Kidney epithelial cell (primary cell): ENCODE measurements at places on chromosomes 11 and 22.

DNA sequence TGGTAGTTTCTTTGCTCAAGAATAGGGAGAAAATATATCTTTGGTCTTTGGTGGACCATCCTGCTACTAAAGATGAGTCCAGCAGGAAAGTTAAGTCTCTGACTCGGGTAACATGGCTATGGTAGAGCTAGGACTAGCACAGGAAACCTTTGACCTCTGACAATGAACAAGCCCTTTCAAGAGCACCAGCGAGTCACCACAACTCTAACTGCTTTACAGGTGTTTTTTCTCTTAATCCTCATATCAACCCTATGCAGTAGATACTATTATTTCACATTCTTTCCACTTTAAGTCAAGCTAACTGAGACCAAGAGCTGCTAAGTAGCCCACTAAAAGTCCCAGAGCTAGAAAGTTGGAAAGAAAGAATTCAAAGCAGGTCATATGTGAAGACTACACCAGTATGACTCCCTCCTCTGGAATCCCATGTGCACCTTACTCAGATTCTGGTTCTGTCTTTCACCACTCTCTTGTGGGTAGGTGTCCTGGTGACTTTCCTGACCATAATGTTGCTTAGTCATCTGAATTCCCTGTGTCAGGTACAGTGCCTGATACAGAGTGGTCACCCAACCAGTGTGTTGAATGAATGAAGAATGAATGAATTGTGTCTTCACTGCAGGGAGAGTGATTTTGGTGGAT is 53.8 kb upstream of the ME3 start:
- peak; percentile 85 for DNase-seq

DNA sequence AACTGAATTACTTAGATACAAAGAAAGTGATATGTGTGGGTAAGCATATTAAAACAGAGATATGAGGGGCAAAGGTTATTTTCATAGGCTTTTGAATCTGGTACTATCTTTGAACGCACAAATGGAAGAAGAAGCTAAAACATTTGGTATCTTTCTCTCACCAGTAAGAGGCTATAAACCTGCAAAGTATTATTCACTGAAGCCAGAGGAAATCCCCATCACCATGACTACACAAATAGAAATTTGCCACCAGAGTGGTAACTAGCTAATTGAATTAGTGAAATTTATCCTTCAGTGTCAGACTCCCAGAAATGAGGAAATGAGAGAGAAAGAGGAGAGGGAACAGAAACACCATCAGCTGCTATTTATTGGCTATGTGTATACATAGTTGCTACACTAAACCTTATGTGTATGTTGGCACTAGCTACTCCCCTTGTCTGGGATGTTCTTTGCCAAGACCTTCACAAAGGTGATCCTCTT is 503.4 kb downstream of the DLG2 start:
- DNase-seq, result no peak

DNA sequence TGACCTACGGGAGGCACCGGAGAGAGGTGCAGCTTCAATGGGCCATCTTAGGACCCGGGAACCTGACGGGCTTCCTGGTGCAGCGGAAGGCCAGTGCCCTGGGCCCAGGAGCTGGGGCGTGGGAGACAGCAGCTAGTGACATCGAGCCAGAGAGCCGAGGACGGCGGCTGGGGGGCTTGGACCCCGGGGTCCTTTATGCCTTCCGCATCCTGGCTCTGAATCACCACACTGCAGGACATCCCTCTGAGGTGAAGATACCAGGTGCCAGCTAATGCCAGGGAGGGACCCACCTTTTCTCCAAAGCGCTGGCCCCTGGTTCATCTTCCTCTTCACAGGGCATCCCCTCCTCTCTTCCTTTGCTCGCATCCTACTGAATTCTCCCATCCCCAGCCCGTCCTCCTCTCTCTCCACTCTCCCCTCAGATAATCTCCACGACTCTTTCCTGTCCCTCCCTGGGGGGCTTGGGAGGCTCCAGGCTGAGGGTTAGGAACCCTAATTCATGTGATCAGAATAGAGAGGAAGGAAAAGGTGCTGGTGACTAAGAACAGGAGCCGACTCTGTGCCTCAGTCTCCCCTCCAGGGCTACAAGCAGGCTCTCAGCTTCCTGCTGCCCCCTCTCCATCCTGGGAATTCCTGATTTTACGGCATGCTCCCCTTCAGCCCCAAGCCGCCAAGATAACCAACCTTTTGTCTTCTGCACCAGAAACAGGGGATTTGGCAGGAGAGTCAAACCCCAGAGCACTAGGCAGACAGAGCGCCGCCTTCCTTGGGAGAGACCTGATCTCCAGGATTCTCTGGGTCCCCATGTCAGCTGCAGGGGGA is 8.5 kb downstream of the VSIG10L2 start:
- DNase-seq, result no peak

GRCh38 chr11:10930972-10931760 is 73.3 kb upstream of the ZBED5 start:
- no peak for DNase-seq

- DNase-seq, result no peak
These were observed 31.6 kb upstream of the JAM3 start for GRCh38 chr11:134037046-134037908.

GRCh38 chr11:45105984-45106375 is 40.5 kb upstream of the PRDM11 start:
- DNase-seq, result no peak

DNA sequence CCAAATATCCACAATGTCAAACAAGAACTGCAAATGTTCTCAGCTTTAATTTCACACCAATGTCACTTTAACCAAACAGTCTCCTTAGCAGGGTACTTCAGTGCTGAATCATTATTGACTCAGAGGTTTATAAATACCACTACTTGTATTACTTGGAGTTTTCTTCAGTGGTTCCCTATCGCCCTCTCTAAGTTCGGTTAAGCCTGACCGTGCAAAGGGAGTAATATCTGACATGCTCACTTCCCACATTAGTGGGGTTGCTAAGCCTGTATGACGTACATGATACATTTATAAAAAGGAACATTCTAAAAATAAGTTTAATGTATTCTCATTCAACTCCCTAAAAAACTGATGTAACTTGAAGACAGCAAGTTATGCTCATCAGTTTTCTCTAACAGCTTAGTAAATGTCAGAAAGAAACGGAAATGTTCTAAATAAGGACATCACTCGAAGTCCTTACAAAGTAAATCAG is 93.1 kb upstream of the ZC3H12C start:
- DNase-seq, result peak; percentile 79

GRCh38 chr11:79762279-79762921 is 321.6 kb upstream of the TENM4 start:
- DNase-seq, result no peak

DNA sequence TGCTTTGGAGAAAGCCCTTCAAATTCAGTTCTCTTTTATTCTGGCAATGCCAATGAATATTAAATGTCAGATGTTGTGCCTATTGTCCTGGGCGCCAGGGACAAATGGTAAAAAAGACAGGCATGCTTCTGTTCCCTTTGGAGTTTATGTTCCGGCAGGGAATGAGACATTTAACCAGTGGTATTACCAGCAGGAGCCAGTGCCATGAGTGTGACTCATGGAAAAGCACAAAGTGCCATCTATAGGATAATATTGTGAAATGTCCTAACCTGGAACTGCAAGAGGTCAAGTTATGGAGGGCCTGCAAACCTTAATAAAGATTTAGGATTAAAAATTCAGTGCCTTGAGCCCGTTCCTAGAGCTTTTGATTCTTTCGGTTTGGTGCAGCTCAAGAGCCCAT is 39.5 kb downstream of the REXO2 start:
- DNase-seq, result no peak

GRCh38 chr11:64861227-64861975 is 16.9 kb upstream of the CDC42BPG start:
- no peak for DNase-seq

- DNase-seq, result no peak
These were observed 29.4 kb upstream of the OAF start for GRCh38 chr11:120181376-120181975.

DNA sequence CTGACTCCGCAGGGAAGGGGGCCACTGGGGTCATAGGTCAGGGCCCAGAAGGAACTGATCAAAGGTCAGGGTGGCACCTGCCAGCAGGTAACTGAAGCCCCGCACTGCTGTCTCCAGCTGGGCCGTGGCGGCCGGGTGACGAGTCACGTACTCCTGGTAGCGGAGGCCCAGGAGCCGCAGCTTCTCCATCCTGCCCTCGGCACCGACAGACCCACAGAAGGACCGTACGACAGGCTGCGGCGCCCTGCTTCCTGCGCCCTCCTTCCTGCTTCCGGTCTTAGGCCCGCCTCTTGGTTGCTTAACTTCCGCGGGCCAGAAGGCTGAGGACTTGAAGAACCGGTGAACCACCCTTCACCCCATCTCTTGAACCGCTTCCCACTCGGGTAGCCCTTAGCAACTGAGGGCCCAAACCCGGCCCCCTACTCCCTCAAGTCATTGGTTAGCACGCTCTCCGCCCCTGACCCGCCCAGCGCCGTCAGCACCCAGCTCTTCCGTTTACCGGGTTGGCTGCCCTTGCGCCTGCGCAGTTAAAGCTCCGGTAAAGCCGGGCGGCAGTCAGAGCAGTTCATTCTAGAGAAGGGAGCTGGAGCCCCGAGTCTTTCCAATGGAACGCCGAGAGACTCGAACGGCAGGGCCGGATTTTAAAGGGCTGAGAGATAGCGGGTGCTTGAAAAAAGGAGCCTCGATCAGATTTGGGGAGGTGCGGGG is at the start of gene PEX16:
Gene PEX16 (minus strand): TSS at position 255 of the 708 bp plus-strand sequence. CDS start 66 bp downstream, at position 189.
- peak; percentile 98 for DNase-seq

- no peak for DNase-seq
These were observed 36.5 kb downstream of the TENM4 start for GRCh38 chr11:79404325-79404724.

GRCh38 chr22:48088251-48088650 is 1325.8 kb downstream of the TBC1D22A start:
- DNase-seq, result no peak

- no peak for DNase-seq
These were observed 145.7 kb upstream of the TRPC6 start for GRCh38 chr11:101729406-101730078.

GRCh38 chr22:31947296-31947695 is 3.0 kb downstream of the YWHAH start:
- no peak for DNase-seq

DNA sequence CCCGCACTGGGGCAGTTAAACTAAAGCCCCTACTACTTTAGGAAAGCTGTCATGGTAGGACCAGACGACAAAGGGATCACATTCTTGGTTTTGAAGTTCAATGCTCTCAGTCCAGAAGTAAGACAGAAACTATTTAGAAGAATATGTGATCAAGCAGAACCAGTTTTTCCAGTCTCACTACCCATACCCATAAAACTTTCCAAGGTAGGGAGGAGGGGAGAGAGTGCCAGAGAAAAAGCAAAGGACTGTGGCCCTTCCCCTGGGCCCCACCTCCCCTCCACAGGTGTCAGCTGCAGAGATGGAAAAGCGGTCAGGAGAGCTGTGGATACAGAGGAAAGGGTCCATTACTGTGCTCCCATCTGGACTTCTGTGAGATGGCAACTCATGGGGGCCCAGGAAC is 587.1 kb downstream of the SOX6 start:
- DNase-seq, result no peak

DNA sequence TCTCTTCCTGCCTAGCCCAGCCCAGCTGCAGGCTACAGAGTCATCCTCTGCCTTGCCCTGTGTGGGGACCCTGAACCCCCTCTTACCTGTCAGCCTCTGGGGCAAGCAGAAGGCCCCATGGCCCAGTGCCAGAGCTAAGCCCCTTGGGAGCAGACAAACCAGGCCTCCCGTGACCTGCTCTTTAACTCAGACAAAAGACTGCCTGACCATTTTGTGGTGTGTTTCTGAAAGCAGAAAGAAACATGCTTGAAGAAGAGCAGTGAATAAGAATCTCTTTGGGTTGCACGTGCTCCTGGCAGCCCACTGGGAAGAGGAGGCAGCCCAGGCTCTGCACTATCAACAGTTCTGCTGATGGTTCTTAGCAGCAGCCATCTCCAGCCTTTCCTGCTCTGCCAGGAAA is 118.6 kb downstream of the GRIK4 start:
- DNase-seq, result no peak

DNA sequence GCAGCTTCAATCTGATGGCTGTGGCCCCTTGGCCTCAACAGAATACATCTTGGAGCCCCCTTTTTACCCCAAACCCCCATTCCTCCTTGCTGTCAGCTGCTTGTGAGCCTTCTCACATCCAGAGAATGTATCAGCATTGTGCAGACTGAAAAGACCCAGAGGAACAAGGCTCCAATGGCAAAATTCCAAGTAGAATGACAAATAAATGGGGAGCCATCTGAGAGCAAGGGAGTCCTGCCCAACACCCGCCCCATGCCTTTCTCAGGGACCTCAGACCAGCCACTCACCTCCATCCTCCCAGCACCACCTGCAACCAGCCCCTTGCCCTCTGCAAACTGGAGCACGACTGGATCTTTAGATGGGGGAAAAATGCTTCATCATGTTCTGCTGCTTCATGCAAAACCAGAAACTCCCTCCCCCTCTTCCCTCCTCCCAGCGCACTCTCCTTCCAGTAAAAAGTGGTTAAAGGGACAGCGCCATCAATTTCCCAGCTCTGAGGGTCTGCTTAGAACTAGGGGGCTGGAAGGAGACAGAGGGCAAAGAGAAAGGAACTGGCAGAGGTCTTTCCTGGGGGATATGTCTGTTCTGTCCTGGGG is 2.2 kb upstream of the NEFH start:
- DNase-seq, result no peak

DNA sequence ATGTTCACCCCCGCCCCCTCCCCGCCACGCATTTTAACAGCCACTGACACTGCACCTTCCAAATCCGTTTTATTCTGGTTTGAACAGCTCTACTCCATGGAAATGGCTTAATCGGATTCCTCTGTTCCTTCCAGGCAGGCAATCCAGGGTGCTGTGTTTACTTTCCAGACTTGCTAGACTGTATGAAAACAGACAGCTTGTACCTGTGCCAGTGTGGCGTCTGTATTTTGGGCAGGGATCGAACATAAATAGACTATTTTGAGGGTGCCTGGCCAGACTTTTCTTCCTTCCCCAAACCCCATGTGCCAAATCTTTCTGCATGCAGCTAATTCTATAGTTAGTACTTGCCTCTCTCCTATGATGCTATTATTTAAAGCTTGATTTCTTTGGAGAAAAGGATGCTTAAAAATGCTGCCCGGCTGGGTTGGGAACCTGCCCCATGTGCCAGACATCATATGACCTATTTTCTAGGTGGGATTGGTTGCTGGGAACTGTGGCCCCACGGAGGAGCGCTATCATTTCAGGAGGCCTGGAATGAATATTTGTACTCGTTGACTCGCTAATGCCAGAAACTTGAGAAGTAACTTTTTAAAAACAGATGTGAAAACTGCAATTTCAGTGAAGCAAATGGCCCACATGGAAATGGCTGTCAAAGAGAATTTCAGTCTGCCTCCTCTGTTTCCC is 814.8 kb downstream of the BRD1 start:
- no peak for DNase-seq

- DNase-seq, result no peak
These were observed 54.0 kb downstream of the UVRAG start for GRCh38 chr11:75868990-75869389.
